ENCODE measurements at places on chromosomes 2 and 18.

- DNase-seq = peak; percentile 30
Observed at GRCh38 chr2:68714866-68715265, 19.7 kb upstream of the ARHGAP25 start.

GRCh38 chr18:11096411-11096810, 53.0 kb downstream of the PIEZO2 start:
- DNase-seq = no peak

- DNase-seq = peak; percentile 50
Observed at GRCh38 chr2:27737676-27738348, 33.7 kb upstream of the MRPL33 start.

DNA sequence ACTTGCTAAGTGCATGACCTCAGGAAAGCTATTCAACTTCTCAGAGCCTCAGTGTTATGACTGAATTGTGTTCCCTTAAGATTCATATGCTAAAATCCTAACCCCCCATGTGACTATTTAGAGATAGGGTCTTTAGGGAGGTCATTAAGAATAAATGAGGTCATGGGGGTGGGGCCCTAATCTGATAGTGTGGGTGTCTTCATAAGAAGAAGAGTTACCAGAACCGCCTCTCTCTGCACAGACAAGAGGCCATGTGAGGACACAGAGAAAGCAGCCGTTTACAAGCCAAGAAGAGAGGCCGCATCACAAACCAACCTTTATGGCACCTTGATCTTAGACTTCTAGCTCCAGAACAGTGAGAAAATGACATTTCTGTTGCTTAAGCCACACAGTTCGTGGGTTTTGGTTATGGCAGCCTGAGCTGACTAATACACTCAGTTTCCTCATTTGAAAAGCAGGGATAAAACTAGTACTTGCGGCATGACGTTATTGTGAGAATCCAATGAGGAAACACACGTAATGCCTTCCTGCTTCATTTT, 9.9 kb downstream of the SH2D6 start:
- no peak for DNase-seq

GRCh38 chr2:176079831-176080539, 3.8 kb downstream of the EVX2 start:
- no peak for DNase-seq

- no peak for DNase-seq
Observed at GRCh38 chr18:26813043-26813442, 52.5 kb downstream of the AQP4 start.
